ENCODE measurements at places on chromosomes 13 and 19.

- no peak for DNase-seq
Measured at GRCh38 chr13:43333176-43333575, 309.8 kb downstream of the DNAJC15 start.

DNA sequence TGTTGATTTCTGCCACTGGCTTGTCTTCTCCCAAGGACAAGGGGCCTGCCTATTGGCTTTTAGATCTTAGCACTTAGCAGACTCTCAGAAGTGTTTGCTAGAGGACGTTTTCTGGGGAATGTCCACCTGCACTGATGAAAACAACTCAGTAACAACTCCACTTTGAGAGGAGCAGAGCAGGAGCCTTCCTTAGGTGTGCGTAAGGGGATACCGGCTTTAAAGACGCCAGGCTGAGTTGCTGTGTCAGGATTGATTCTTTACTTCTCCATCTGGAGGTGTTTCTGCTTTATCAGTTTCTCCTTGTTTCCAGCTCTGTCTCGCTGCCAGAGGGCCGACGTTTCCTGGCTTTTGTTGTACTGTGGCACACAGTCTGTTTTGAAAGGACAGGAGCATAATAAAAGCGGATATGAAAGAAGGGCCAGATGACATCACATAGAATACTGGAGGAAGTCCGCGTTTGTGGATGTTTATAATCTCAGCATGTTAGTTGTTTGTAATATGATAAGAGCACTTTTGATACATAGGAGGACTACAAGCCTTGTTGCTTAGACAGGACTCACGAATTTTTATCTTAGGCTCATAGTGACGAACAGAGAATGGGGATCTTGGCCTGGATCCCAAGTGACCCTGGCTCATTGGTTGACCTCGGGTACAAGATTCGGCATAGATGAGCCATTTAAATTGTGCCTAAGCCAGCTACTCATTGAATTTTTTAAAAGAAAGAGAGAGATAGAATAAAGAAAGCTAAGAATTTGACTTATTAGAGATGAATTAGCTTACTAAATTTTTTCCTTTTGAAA lies 34.6 kb downstream of the COL4A2 start:
- DNase-seq, result no peak

DNA sequence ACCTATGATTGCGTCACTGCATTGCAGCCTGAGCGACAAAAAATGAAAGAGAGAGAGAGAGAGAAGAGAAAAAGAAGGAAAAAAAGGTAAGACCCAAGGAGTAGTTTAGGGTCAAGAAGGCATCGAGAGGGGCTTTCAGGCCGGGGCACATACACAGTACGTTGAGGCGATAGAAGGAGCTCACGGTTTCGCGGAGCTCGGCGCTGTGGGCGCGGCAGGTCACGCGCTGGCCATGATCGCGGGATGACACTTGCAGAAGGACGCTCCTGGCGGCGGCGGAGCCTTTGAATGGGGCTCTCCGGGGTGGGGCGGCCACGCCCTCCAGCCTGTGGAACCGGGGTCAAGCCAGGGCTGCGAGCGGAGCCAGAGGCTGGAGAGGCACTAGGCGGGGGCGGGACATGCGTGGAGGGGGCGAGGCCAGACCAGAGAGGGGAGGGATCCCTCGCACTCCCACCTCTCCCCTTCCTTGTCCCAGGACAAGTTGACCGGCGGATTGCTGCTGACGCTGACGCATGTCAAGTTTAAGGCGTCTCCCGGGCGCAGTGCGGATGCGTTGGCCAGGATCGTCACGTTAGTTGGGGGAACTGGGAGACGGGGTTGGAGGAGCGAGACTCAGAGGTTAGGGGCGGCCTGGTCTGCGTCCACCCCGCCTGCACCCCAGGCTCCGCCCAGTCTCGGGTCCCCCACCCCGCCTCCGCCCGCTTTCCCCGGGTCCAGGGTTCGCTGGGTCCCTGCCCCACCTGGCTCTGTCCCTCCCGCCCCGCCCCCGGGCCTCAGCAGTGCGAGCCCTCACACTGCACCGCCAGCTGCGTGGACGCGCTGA lies 6.9 kb downstream of the NPHS1 start:
- DNase-seq, result no peak

- DNase-seq, result no peak
Measured at GRCh38 chr13:104961246-104961645, 1574.2 kb downstream of the EFNB2 start.

DNA sequence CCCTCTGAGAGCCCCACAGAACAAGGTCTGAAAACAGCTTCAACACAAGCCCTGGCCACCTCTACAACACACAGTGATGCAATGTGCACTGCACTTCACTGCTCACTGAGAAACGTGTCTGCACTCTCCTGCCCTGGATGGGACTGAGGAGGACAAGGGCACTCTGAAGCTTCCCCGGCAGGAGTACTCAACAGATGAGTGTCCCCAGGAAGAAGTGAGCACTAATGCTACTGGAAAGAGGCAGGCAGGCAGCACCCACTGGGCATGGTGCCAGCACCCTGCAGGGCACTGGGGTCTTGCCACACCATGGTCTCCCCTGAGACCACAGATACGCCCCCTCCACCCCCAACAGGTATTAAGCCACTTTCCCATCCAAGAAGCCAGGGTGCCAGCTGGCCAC lies 17.7 kb upstream of the SLC35E1 start:
- no peak for DNase-seq

- DNase-seq, result no peak
Measured at GRCh38 chr19:38049105-38049649, 142.2 kb downstream of the SIPA1L3 start.

- DNase-seq, result no peak
Measured at GRCh38 chr13:102838273-102838672, 7.6 kb upstream of the ERCC5 start.

- DNase-seq, result no peak
Measured at GRCh38 chr13:106762708-106763107, 194.8 kb upstream of the ARGLU1 start.

- no peak for DNase-seq
Measured at GRCh38 chr19:47132194-47132852, 1.7 kb downstream of the SAE1 start.

- DNase-seq, result no peak
Measured at GRCh38 chr19:48246101-48246500, 9.6 kb downstream of the CARD8 start.

DNA sequence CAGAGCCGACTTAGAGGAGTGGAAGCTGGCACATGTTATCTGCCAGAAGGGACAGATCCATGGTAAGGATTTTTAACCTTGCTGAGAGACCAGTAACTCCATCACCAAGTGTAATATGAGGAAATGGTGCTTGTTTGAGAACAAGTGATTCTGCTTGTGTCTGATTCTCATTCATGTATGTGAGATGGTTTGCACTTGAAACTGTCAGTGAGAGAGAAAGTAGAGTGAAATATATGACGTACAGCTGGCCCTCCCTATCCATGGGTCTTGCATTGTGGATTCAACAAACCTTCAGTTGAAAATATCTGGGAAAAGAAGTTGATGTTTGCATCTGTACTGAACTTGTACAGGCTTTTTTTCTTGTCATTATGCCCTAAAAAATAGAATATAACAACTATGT lies 2.0 kb upstream of the ZNF461 start:
- no peak for DNase-seq

DNA sequence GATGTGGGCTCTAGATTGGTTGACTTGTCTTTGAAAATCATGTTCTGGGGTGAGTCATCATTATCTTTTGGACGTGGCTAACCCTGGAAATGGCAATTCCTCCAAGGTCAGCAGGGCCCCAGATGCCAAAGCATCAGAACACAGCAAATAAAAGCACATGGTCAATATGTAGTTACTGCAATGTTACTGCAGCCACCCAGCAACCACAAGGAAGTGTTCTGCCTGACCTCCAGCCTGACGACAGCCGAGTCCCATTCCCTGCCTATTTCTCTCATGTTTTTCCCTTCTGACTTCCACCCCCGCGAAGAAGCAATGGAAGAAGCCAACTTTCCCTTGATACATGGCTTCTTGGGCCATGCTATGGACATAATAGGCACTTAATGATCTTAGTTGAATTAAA lies 577.9 kb downstream of the IRS2 start:
- DNase-seq, result no peak

DNA sequence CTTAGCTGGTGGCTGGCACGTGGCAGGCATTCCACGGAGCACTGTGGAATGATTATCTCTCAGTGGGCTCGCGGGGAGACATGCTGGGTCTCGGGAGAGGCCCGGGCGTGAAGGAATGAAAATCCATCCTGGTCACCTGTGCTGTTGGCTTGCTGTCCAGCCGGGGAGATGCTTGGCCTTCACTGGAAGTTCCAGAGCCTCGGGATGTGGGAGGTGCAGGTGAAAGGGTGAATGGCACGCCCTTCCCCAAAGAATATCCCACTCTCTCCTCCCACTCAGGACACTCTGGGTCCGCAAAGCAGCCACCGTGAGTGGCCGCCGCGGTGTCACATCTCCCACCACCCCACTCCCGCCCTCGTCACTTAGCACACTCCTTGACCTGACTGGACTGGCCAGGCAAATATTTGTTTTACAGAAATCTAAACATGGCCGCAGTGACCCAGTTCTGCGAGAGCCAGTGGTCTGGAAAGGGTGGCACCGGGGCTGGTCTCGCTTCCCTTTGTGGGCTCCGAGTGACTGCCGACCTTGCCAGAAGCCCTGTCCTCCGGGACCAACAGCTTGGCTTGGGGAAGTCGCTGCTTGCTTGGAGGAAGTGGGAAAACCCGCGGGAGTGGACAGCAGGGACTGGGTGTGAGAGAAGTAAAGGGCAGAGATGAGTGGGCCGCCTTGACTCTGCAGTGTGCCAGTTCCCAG lies 8.0 kb downstream of the DPP9 start:
- DNase-seq, result no peak

DNA sequence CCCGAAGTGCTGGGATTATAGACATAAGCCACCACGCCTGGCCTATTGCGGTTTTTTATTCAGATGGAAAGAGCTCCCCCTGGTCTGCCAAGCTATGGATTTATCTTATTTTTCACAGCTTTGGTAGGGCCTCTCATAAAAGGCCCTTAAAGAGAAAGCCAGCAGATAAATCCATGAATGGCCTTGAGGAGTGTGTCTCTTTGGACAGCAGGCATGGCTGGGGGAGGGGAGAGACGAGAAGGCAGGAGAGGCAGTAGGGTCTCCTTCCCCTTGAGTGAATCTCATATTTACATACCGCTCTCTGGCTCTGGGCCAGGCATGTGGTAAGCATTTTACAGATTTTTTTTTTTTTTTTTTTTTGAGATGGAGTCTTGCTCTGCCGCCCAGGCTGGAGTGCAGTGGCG lies 25.2 kb downstream of the MARK4 start:
- DNase-seq, result no peak

DNA sequence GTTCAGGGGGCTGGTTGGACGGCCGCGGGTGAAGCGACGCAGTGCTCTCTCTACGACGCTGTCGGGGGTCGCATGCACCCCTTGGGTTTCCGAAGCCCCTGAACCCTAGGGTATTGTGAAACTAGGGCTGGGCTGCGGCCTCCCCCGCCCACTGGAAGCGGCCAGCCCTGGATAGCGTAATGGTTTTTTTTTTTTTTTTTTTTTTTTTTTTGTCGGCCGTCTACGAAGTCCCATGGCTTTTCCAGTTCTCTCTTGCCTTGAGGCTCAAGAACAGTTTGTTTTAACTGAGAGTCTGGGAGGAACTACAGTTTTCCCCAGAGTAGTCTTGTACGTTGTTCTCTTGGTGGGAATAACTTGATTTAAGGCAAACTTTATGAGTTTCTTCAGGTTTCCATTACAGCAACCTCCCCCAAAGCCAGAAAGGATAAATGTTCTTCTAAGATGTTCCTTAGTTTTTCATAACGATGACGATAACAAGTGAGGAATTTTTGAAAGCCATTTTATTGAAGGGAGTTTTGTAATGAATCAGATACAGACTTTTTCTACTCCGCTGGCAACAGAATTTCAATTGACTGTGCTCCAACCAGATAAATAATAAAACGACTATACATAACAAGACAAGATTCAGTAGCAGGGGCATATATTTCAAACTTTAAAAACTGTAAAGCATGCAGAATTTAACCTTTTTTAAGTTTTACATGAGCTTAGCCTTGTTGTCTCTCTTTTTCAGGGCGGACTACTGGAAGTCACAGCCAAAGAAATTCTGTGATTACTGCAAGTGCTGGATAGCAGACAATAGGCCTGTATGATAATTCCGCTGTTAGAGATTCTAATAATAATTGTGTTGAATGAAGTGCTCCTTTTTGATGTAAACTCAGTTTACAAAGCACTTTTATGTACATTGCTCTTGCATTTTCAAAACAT lies 867 bp downstream of the WBP4 start:
- no peak for DNase-seq

DNA sequence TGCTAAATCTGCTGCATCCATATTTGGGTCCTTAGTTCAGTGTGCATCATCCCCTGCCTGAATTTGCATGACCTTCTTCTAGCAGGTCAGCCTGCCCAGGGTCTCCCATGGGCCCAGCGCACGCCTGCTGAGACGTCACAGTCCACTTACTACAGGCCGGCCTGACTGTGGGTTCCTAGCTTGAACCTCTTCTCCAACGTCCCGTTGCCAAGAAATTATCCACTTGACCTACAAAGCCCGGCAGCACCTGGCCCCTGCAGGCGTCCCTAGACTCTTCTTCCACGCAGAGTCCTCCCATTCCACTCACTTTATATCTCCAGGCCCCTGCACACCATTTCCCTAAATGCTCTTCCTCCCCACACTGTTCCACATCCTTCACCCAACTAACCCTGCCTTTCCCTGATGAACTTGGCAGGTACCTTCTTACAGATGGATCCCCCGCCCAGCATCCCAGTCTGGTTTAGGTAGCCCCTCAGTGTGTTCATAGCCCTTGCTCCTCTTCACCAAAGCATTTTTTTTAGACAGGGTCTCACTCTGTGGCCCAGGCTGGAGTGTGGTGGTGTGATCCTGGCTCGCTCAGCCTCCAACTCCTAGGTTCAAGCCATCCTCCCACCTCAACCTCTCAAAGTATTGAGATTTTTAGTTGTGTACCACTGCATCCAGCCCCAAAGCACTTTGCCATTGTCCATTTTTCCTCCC lies 155.0 kb upstream of the SOX1 start:
- DNase-seq, result no peak

GRCh38 chr19:9969688-9969975 lies 33.3 kb upstream of the OLFM2 start:
- no peak for DNase-seq

DNA sequence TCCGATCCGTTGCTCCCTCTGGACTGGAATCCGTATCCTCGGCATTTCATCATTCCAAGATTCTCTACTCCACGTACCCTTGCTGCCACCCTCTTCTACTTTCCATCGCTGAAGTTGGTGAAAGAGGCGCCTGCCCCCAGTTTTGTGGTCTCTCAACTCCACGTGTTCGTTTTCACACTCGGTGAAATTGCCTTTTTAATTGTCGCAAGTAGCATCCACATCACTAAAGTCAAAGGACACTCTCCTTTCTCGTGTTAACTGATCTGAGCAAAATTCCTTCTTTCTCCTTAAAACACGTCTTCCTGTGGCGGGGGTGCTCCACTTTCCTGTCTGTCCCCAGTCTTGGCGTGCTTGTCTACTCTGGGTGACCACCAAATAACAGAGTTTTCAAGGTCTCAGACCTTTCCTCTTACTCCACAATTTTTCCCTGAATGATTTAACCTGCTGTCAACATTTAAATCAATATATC lies 1.1 kb upstream of the TMTC4 start:
- DNase-seq, result no peak

DNA sequence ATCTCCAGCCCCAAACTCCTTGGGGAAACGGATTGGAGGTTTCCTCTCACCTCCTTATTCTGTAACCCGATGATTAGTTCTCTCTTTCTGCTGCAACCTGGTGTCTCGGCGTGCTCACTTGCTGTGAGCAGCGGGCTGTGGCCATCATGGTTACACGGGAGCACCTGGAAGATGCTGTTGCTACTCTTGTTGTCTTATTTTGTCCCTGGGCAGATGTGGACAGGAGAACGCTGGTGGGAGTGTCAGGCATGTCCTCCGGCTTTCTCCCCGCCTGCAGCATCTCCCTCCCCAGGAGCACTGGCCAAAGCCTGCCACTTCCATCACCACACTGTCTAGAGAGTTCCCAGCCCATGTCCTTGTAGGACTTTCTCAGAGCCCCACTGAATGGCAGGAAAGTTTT lies 211.8 kb upstream of the ZNF536 start:
- DNase-seq, result no peak

All from T-helper 17 cell (primary cell).